ENCODE measurements at places on chromosomes 2 and 18. TPM values are rescaled to one million over a fixed set of nuclear protein-coding genes. Genes with fewer than 3 reads are reported as not detected.

Gene C2orf66
- polyA plus RNA-seq: not detected

Gene ATP5F1A
- polyA plus RNA-seq: 349 TPM

DNA sequence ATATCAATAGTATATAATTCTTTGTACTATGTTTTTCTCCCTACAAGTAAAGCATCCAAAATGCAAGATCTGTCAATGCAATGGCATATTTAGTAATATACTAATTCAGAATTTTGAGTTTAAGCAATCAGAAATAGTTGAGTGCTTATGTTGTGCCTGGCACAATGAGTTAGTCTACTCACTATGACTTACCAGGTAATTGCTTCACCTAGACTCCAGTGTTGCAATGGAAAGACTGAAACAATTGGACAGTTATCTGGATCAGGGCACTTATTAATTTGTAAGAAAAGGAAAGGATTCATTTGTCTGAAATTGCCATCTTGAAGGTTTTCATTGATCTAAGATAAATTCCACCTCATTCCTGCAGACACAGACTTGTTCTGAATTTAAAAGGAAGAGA is 97.6 kb upstream of the TCF4 start:
- no peaks in the 10 kb centered on the region for H3K4me1 ChIP-seq
- H3K4me3 ChIP-seq: no peak overlapping the region
- peaks cover 13% of the 10 kb centered on the region for H3K27me3 ChIP-seq

DNA sequence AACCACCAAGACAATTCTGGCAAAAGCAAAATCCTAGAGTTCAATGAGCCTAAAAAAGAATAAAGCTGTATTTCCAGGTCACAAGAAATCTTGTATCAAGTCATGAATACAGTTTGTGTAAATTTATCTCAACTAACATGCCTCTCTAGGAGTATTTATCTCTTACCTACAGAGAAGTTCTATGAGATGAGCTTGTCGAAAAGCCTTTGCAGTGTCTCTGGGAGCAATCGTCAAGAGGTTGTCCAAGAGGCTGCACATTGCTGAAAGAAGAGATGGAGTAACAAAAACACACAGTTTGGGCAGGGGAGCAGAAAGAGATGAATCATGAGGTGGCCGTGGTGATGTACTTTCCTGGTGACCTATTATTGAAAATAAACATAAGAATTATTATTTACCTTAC is 112.0 kb upstream of the CD226 start:
- peaks cover 35% of the 10 kb centered on the region for H3K36me3 ChIP-seq
- H3K27me3 ChIP-seq: no peaks in the 10 kb centered on the region
- no peak overlapping the region for H3K27ac ChIP-seq
